Activated T-cell treated with anti-CD3 and anti-CD28 coated beads for 24 hours (primary cell): ENCODE measurements at places on chromosomes 5 and 9.

GRCh38 chr5:134093351-134093750, 21.1 kb upstream of the TCF7 start:
- no peak for DNase-seq

- no peak for DNase-seq
These were observed 108.5 kb downstream of the MEGF10 start for GRCh38 chr5:127399068-127399467.

GRCh38 chr9:36867241-36867640, 166.8 kb downstream of the PAX5 start:
- no peak for DNase-seq

DNA sequence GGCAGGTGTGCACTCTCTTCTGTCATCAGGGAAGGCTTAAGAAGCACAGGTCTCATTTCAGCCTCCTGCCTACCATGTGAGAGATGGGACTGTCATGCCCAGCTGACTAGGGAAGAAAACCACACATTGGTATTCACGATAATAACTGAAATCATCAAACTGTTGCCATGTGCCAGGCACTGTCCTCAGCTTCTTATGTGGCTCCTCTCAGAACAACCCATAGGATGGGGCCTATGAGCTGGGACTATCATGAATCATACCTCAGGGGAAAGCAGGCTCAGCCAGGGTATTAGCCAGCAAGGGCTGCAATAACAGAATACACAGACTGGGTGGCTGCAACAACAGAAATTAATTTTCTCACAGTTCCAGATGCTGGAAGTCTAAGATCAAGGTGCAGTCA, 3.3 kb downstream of the AFAP1L1 start:
- no peak for DNase-seq

DNA sequence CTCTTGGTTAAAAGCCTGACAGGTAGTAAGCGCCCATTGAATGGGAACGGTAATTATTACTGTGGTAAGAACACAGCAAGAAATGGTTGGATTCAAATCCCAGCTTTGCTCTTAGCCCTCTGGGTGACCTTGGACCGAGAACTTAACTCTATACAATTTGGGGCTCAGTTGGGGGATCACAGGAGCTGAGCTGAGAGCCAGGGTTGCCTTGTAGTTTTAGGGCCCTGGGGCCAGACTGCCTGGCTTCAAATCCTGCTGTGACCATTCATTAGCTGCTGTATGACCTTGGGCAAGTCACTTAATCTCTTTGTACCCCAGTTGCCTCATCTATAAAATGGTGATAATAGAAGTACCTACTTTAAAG, 87.4 kb upstream of the SH3PXD2B start:
- no peak for DNase-seq

- DNase-seq, result peak; percentile 2
These were observed 841.9 kb upstream of the ACO1 start for GRCh38 chr9:31542384-31543055.

DNA sequence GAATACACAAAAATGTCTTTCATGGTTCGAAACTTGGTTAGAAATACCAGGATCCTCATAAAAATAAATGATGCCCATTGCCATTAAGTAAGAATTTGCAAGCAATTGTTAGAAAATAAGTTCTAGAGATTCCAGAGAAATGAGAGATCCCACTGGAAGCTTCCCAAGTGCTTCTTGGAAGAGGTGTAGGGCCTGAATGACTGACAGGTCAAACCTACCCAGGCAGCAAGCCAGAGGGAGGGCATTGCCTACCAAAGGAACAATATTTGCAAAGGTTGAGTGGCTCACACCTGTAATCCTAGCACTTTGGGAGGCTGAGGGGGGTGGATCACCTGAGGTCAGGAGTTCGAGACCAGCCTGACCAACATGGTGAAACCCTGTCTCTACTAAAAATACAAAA, 777.0 kb upstream of the WWC1 start:
- no peak for DNase-seq

GRCh38 chr9:136995772-136996311, 526 bp downstream of the CLIC3 start:
- DNase-seq, result no peak

DNA sequence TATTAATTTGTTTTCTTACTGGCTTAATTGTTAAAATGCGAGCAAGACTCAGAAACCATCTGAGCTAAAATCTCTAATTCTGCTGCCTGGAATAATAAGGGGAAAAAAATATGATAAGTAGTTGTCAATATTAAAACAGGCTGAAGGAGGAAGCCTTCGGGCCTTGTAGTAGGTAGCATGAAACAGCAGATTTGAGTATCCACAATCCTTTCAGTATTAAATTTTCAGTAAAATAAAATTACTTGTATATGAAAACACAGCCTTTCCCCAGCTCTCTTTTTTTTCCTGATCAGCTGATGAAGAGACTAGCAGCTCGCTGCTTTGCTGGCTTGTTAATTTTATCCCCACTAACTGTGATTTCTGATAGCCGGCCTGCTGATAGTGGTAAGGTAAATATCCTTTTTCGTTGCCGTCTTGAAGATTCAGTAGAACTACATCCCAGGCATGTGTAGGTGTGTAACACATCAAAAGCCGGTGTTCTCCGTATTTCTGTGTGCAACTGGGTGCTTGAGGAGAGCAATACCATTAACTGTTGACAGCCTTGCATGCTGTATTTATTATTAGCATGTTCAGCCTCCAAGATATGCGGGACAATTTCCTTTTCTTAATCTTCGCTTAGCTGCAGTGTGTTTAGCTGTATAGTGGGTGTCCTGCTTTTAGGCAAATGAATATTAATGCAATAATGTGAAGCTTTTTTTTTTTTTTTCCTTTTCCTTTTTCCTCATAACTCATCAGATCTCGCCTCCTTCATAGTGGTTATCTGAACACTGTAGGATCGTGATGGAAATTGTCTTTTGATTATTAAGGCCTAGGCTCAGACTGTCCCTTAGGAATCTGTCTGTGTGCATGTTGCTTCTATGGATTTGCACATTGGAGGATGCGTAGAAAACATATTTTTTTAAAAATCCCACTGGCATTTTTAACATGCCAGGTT, 144.6 kb downstream of the SMARCA2 start:
- DNase-seq, result no peak

GRCh38 chr5:27450607-27451006, 412.2 kb upstream of the CDH9 start:
- DNase-seq, result no peak
